Testis (tissue), 5 donors: ENCODE measurements at places on chromosomes 7 and 10. TPM values are rescaled to one million over a fixed set of nuclear protein-coding genes. Genes with fewer than 3 reads are reported as not detected.

GRCh38 chr7:149846021-149846420, 7.8 kb downstream of the ZNF862 start:
- no peaks in the 10 kb centered on the region for H3K27me3 ChIP-seq
- H3K4me3 ChIP-seq: no peak overlapping the region
- H3K27ac ChIP-seq: no peak overlapping the region
- H3K4me1 ChIP-seq: no peaks in the 10 kb centered on the region

GRCh38 chr10:93437946-93438612, 44.1 kb downstream of the MYOF start:
- no peaks in the 10 kb centered on the region for H3K27me3 ChIP-seq
- H3K36me3 ChIP-seq: no peaks in the 10 kb centered on the region
- H3K4me1 ChIP-seq: peaks cover 33% of the 10 kb centered on the region
- peak overlapping the region; percentile 97 for H3K27ac ChIP-seq

DNA sequence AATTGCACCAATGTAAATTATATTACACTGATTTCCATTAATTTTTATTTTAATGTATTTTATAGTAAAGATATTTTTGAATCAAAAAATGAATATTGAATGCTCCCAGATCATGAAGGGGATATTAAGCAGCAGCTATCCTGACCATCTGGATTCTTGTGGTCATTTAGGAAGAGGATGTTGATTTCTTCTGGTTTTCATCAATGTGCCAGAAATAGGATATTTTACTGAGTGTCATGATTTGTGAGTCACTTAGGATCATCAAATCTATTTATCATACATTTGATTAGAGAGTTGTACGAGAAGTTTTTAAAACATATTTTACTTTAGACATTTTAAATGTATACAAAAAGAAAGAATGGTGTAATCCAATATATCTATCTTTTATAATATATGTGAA, 366.3 kb upstream of the CHRM2 start:
- H3K27ac ChIP-seq: no peak overlapping the region
- no peaks in the 10 kb centered on the region for H3K36me3 ChIP-seq
- H3K4me3 ChIP-seq: no peak overlapping the region
- no peaks in the 10 kb centered on the region for H3K27me3 ChIP-seq
- no peak for DNase-seq

DNA sequence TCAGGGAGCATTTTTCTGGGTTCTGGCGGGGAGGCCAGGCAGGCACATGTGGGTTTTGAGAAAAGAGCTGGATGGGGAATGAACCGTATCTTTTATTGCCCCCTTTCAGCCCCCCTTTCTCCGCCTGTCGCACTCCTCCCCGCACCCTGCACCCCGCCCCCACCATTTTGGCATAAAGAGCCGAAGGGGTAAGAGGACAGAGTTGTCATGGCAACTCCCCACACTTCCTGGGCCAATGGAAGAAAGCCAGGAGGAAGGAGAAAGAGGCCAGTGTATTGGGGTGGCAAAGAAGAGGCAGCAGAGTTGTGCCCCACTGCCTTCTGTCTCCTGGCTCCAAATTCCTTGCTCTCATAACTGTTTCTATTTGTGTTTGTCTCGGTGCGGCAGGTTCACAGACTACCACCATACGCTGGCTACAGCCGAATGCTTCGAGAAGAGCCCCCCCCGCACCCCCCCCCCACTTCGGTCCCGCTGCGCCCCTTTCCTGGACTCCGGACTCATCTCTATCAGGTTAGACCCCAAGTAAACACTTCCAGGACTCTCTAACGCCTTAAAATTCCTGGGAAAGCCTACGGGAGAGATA, 3.4 kb downstream of the KCNIP2 start:
- H3K27me3 ChIP-seq: no peaks in the 10 kb centered on the region
- H3K36me3 ChIP-seq: no peaks in the 10 kb centered on the region
- H3K27ac ChIP-seq: no peak overlapping the region
- H3K4me3 ChIP-seq: no peak overlapping the region
- H3K4me1 ChIP-seq: peaks cover 20% of the 10 kb centered on the region

DNA sequence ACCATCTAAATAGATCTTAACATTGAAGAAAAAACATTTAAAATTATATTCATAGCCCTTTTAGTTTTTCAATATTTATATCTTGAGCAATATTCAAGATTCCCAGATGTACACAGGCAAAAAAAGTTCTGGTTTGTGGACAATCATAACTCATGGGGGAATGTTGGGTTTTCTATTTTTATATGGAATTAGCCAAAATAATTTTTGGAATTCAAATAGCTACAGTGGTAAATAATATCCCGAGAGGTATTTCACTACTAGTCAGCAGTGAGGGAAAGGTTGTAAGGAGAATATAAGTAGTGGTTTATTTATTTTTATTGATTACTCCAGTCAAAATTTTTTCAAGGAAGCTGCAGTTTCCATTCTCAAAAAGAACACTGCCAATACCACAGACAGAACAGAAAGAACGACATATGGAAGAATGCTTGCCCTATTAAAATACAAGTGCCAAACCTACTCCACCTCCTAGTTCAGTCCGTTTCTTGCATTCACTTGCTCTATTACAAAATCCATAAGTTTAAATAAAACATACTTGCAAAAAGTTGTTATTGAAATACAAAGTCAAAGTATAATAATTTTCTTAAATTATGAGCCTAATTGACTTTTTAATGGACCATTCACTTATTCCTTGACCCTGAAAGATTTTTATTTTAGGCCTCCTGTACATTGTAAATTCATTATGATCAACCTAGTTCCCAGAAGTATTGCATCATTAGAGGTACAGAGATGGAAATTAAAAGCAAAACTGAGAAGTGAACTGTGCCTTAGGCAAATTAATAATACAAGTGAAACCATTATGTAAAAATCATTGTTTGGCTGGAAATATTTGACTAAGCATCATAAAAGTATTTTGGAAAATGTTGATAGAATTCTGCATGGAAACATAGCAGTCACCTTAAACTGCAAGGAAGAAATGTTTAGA, 533.2 kb downstream of the PARD3 start:
- H3K4me3 ChIP-seq: no peak overlapping the region
- H3K27me3 ChIP-seq: no peaks in the 10 kb centered on the region
- DNase-seq: no peak
- peaks cover 6% of the 10 kb centered on the region for H3K4me1 ChIP-seq

DNA sequence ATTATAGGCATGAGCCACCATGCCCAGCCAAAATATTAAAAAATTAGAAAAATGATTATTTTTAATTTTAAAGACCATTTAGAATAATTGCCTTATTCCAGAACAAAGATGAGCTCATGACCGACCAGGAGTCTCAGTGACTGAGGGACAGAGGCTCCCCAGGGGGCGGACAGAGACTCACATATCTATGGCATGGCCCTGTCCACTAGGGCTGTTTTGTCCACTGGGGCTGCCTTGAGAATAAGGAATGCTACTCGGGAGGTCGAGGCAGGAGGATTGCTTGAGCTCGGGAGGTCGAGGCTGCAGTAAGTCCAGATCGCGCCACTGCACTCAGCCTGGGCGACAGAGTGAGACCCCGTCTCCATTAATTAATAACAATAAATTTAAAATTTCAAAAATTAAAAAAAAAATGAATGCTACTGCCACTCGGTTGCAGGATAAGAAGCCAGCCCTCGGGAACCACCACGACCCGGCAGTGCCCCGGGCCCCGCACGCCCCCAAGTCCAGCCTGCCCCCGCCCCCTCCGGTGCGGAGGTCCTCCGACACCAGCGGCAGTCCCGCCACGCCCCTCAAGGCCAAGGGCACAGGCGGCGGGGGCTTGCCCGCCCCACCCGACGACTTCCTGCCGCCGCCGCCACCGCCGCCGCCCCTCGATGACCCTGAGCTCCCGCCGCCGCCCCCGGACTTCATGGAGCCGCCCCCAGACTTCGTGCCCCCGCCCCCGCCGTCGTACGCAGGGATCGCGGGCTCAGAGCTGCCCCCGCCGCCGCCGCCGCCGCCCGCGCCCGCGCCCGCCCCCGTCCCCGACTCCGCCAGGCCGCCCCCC, 128.6 kb downstream of the APBB1IP start:
- no peaks in the 10 kb centered on the region for H3K27me3 ChIP-seq
- H3K36me3 ChIP-seq: no peaks in the 10 kb centered on the region
- DNase-seq: peak; percentile 39
- peak overlapping the region; percentile 26 for H3K27ac ChIP-seq

- H3K27ac ChIP-seq: no peak overlapping the region
- DNase-seq: no peak
- no peaks in the 10 kb centered on the region for H3K27me3 ChIP-seq
- H3K36me3 ChIP-seq: no peaks in the 10 kb centered on the region
- H3K4me3 ChIP-seq: no peak overlapping the region
Observed at GRCh38 chr10:34641147-34641912, 173.8 kb downstream of the PARD3 start.

DNA sequence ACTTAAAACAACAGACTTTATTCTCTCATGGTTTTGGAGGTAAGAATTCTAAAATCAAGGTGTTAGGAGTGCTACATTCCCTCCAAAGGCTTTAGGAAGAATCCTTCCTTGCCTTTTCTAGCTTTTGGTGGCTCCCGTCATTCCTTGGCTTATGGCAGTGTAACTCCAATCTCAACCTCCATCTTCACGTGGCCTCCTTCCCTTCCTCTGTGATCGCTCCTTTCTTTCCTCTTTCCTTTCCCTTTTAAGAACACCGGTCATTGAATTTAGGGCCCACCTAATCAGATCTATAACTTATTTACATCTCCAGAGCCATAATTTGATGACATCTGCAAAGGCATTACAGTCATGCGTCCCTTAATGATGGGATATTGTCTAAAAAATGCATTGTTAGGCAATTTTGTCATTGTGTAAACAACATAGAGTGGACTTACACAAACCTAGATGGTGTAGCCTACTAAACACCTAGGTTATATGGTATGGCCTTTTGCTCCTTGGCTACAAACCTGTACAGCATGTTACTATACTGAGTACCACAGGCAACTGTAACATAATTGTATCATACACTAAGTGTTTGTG, 5.9 kb upstream of the HERC4 start:
- DNase-seq: no peak
- H3K27ac ChIP-seq: no peak overlapping the region
- H3K27me3 ChIP-seq: no peaks in the 10 kb centered on the region
- H3K4me3 ChIP-seq: no peak overlapping the region

DNA sequence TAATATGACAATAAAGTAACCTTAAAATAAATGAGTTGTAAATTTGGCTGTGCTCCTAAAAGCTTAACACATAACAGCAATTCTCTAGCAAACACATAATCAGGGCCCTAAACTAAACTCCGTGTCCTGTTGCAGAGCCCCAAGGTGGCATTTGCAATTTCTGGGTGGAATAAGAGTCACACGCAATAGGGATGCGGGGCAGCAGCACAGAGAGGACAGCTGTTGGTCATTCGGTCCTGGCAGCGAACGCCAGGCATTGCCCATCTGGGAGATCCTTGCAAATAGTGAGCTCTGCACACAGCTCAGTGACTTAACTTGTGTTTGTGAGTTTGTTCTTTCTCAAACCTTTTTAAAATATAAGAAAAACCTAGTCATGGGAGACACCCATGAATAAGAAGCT, 25.7 kb downstream of the PAXIP1 start:
- H3K36me3 ChIP-seq: no peaks in the 10 kb centered on the region
- no peaks in the 10 kb centered on the region for H3K27me3 ChIP-seq
- no peak overlapping the region for H3K4me3 ChIP-seq
- no peak for DNase-seq
- no peaks in the 10 kb centered on the region for H3K4me1 ChIP-seq

SEMA3C gene
- total RNA-seq: 78.8 TPM

GRCh38 chr7:149007146-149007545, 21.2 kb downstream of the PDIA4 start:
- no peak overlapping the region for H3K27ac ChIP-seq
- no peak overlapping the region for H3K4me3 ChIP-seq
- no peaks in the 10 kb centered on the region for H3K27me3 ChIP-seq
- no peaks in the 10 kb centered on the region for H3K4me1 ChIP-seq
- H3K36me3 ChIP-seq: no peaks in the 10 kb centered on the region
- no peak for DNase-seq

TAS2R4 gene
- 6.8 TPM for total RNA-seq

DNA sequence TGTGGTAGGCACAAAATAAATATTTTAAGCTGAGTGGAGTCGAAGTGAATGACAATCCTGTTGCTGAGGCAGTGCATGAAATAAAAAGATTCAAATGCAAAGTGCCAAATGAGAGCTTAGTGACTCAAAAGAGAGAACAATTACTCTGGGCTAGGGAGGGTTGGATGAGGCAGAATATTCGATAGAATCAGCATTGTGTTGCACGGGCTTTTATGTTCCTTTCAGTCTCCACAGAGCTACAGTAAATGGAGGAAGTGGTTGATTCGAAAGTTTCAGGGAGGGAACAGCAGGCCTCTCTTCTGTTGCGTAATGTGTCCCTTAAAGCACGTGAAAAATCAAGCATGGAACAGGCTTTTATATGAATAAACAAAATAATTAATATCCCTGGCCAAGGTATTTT, 599.3 kb upstream of the CELF2 start:
- H3K4me1 ChIP-seq: no peaks in the 10 kb centered on the region
- H3K27me3 ChIP-seq: no peaks in the 10 kb centered on the region
- H3K27ac ChIP-seq: no peak overlapping the region

GRCh38 chr10:71211053-71211452, 1.3 kb upstream of the UNC5B start:
- no peak for DNase-seq
- peaks cover 10% of the 10 kb centered on the region for H3K4me1 ChIP-seq
- no peak overlapping the region for H3K27ac ChIP-seq
- H3K4me3 ChIP-seq: no peak overlapping the region

DNA sequence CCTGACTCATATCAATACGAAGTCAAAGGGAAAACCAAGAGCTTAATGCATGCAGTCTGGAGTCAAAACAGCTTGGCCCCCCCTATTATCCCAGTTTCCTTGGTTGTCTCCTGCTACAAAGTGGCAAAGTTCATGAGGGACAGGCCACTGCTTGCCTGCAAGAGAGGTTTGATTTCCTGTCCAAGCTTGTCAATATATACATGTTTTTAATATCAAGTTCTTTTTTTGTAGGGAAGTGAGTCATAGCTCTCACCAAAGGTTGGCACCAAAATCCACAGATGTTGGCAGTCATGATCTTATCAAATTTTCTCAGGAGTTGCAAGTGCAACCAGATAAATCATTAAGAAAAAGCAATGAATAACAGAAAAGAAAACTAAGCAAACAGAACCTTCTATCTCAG, 176.8 kb downstream of the COBL start:
- no peaks in the 10 kb centered on the region for H3K27me3 ChIP-seq
- no peak overlapping the region for H3K4me3 ChIP-seq
- H3K36me3 ChIP-seq: no peaks in the 10 kb centered on the region
- H3K27ac ChIP-seq: no peak overlapping the region

PLXDC2 gene
- total RNA-seq: 53.6 TPM

DNA sequence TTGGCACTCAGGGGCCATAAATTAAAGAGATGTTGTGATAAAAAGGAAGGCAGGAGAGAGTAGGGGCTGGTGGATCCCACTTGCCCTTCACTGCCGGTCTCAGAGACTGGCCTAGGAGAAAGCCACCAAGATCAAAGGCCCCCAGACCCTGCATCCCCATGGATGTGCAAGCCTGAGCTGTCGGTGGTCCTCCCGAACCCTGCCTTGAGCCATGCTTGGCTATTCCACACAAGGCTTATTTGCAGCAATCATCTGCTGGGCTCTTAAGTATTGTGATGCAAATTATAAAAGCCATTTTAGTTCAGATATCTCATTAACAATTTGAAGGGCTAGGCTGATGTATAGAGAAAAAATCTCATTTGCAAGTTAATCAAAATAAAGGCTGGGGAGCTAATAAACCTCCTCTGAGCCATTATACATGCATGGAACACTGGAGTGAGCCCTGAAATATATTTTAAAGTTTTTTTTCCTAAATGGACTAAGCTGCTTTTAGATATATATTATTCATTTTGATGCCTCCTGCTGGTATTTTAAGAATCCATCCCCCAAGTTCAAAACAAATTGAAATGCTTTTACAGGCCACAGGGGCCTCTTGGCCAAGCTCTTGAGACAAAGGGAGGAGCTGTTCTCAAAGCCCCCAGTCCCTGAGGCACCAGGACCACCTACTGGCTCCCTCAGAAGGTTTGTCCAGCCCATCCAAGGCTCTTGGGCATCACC, 28.1 kb downstream of the OAT start:
- peaks cover 3% of the 10 kb centered on the region for H3K4me1 ChIP-seq
- H3K4me3 ChIP-seq: no peak overlapping the region
- no peaks in the 10 kb centered on the region for H3K36me3 ChIP-seq
- DNase-seq: no peak

CYP2C19 gene
- total RNA-seq: not detected
